ENCODE measurements at places on chromosomes 5 and 9.

DNA sequence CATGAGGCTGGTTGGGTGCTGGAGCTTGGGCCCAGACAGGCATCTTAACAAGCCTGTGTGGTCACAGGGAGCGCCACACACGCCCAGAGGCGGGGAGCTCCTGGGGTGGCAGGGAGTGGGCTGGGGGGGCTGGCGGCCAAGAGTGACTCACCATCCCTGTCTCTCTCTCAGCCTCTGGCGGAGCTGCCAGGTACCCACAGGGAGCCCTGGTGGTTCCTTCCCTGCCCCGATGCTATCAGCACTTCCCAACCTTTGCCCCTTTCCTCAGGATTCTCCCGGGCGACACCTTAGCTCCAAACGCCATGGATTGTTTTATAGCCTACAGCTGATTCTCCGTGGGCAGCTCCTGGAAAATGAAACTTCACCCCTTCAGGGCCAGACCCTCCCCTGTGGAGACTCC lies 5.5 kb downstream of the SLC9A3 start:
- DNase-seq: no peak

DNA sequence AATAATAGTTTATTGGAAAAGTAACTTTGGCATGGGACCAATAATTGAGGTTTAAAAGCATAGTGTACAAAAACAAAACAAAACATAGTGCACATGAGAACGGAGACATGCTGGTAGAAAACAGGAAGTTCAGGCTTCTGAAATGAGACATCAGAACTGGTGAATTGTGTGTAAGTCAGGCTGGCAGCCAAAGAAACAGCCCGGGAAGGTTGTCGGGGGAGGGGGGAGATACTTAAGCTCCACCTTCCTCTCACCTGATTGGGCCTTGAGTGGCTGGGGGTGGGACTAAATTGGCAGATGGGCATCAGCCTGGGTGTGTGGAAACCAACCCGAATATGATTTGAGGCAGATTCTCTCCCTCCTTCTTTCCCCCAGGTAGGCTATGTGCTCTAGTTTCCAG lies 256.3 kb downstream of the SMARCA2 start:
- no peak for DNase-seq

GRCh38 chr5:133906303-133906702 lies 62.1 kb downstream of the C5orf15 start:
- DNase-seq: no peak

- DNase-seq: no peak
These were observed 108.1 kb downstream of the SGCD start for GRCh38 chr5:156435101-156435500.

GRCh38 chr9:11023201-11023600 lies 410.4 kb upstream of the PTPRD start:
- DNase-seq: no peak

DNA sequence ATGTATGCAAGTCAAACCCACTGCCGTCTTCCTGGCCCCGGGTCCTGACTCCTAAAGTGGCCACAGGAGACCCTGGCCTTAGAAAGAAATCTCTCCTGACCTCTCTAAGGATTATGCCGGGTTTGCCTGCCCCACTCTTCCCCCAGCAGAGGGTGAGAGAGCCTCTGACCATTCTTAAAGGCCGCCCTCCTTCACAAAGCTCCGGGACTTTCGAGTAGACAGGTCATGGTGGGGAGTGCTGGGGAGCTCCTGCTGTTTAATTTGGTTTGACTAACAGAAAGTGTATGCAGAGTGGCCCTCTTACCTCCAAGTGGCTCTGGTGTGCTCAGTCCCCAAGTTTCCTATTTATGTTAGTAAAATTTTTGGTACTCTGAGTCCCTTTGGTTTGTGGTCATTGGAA lies 111.8 kb downstream of the LRRC70 start:
- DNase-seq: no peak

DNA sequence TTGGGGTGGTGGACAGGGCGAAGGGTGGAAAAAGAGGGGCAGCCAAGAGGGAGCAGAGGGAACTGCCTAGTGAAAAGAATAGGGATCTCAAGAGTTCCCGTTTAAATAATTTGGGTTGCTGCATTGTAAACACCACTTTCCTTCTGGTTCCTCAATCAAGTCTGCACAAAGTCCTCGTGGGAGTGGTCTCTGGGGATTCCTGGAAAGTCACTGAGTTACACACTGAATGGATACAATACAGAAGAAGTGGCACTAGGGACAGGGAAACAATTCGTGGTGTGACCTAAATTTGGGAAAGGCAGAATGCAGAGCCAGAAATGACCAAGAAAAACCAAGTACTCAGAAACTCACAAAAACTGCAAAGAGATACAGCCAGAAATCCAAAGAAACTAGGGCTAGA lies 161.7 kb downstream of the CDK5RAP2 start:
- no peak for DNase-seq

DNA sequence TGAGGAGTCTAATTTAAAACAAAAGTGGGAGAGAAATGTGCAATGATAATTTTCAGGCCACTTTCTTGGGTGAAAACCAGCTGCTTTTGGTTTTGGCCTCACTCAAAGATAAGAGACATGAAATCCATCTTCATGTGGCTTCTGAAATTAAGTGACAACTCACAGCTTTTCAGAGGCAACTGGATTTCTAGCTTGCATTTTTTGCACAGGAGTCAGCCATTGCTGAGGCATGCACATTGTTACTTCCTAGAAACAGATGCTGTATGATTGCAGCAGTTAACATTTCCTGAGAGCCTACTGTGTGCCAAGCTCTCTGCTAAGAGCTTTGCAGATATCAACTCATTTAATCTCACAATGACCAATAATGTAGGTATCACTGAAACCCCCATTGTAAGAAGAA lies 562.6 kb downstream of the NR2F1-AS1 start:
- no peak for DNase-seq

GRCh38 chr5:120936652-120937051 lies 472.6 kb downstream of the PRR16 start:
- no peak for DNase-seq

GRCh38 chr5:84403773-84404172 lies 19.1 kb upstream of the EDIL3 start:
- no peak for DNase-seq

GRCh38 chr9:123776708-123777537 lies 153.0 kb downstream of the DENND1A start:
- no peak for DNase-seq

- no peak for DNase-seq
These were observed 42.7 kb downstream of the GADD45G start for GRCh38 chr9:89647366-89648128.

DNA sequence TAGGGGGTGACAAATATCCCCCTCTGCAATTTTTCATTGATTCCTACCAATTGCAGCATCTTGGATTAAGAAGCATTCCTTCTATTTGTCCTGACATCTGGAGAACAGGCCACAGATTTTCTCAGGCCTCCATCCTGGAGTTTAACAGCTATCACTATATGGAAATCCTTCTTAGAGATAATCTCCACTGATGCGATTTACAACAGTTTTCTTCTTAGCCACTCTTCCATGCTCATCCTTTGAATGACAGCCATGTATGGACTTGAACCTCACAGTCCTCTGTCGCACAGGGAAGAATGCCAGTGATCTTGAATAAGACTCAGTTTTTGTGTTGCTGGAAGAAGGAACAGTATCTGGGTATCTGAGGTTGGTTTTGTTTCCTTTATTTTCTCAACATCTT lies 73.2 kb downstream of the PGM5 start:
- DNase-seq: no peak

- DNase-seq: no peak
These were observed 95.8 kb downstream of the DAPK1 start for GRCh38 chr9:87593359-87593980.

- DNase-seq: no peak
These were observed 111.4 kb downstream of the C9orf50 start for GRCh38 chr9:129509533-129509928.

- DNase-seq: no peak
These were observed 428.8 kb upstream of the CLINT1 start for GRCh38 chr5:158287643-158288271.

DNA sequence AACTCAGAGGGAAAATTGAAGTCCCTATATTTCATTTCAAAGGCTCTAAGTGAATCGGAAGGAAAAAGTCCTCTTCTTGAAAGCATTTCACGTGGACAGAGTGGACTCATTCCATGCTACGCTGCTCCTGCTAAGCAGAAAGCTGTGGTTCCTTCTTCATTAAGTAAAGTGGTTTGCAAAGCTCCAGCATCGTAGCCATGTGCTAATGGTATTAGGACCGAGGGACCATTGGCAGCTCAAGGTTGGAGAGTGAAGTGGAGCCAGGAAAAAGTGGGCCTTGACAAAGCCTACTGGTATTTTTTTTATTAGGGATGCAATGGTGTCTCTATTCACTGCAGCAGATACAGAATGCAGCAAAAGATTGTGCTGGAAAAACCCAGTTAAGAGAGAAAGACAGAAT lies 16.4 kb upstream of the SEMA4D start:
- no peak for DNase-seq

- no peak for DNase-seq
These were observed 50.8 kb downstream of the WDR36 start for GRCh38 chr5:111142932-111143331.

GRCh38 chr5:32445287-32445758 lies 783 bp upstream of the ZFR start:
- DNase-seq: no peak

- peak; percentile 73 for DNase-seq
These were observed 13.3 kb upstream of the GPX8 start for GRCh38 chr5:55146543-55147151.

GRCh38 chr9:136529516-136530460 lies 16.1 kb downstream of the NOTCH1 start:
- DNase-seq: no peak

- DNase-seq: no peak
These were observed 58.5 kb upstream of the UBAC1 start for GRCh38 chr9:136019681-136020060.

DNA sequence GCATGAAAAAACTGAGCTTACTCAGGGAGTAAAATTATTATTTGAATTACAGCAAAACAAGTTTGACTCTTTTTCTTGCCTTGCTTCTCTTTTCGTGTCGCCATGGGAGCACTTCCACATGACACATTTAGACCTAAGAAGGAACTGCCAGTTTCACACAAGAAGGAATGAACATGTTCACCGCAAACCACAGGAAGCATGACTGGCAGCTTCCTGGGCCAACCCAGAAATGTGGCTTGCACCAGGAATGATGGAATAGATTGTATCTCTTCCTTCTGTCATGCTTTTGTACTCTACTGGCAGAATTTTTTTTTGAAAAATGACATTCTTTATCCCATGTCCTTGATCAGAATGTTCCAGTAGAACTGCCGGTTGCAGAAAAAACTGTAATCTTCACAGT lies 32.9 kb upstream of the MAN2A1 start:
- no peak for DNase-seq

GRCh38 chr9:137970098-137970497 lies 92.5 kb downstream of the CACNA1B start:
- DNase-seq: no peak

GRCh38 chr9:15299374-15299939 lies 7.6 kb downstream of the TTC39B start:
- peak; percentile 50 for DNase-seq

DNA sequence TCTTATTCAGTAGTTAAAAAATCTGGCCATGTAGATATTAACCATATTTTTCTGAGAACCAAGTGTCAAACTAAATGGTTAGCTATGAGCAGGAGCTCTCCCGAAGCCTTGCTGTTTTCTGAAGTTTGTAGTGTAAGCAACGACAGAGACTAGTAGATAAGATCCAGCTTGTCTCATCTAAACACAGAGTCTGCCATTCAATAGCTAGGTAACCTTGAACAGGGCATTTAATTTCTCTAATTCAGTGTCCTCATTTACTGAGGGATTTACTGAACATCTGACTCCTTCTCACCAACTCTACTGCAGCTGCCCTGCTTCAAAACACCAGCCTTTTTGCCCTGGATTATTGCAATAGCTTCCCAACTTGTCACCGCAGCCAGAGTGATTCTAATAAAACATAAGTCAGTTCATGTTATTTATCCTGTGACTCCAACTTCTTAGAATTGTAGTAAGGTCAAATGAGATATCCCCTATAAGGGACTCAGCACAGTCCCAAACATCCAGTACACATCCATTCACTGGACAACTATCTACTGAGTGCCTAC lies 337.0 kb downstream of the PLK2 start:
- DNase-seq: no peak

- no peak for DNase-seq
These were observed 8.9 kb downstream of the SMAD5 start for GRCh38 chr5:136141561-136141960.

DNA sequence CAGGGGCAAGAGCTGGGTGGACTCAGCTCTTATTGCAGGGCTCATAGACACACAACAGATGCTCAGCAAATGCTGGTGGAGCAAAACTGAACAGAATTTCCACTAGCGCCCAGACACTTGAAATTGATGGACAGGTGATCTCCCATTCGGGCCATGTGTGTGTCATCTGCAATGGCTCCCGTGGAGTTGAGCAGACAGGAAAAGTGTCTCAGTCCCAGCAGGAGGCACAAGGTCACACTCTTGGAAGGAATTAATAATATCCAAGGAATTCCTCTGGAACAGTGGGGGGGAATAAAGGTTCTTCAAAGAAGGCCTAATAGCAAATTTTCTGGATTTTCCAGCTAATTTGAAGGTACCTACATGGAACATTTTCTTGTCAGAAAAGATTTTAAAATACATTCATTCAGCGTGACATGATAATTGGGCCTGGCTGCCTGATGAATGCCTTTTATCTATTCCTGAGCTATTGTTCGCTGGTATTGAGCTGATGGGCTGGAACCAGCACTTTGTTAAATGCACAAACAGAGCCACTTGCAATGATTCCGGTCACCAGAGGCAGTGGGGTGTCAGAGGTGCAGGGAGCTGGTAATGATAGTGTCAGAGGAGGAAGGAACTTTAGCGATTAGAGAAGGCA lies 31.5 kb upstream of the ALDH1B1 start:
- DNase-seq: no peak

GRCh38 chr9:89811356-89811755 lies 206.5 kb downstream of the GADD45G start:
- no peak for DNase-seq

DNA sequence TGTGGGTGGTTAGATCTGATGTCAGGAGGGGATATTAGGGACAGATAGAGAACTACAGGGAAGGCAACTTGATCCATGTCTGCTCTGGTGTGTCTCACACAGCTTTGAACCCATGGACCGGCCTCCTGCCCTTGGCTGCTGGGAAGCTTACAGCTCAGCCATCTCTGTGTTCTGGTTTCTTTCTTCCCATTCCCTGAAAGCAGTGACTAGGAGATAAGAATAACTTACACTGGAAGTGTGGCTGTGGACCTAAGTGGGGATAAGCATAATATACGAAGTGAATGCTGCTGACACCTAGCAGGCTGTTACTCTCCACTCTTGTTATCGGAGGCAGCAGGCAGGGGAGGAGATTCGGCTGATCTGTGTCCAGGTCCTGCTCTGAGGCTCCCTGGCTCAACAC lies 282.3 kb upstream of the TUT7 start:
- DNase-seq: no peak

DNA sequence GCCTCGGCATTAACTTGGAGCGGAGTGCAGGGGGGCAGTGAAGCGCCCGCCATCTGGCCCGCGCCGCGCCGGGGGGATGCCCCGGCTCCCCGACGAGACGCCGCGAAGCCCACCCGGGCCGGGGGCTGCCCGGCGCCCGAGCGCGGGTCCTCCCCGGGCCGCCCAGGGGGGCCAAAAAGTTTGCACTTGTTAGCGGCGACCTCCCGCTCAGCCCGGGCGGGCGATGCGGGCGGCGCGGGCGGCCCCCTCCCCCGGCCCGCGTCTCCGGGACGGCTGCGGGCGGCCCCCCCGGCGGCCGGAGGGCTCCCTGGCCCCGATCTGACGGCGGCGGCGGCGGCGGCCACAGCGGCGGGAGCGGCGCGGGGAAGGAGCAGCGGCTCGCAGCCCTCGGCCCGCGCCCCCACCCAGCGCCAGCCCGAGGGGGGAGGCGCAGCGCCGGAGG lies at the start of gene NTNG2:
Gene NTNG2, plus strand, starts transcription at position 316 of the 442 bp plus-strand sequence. CDS start 4,774 bp downstream, outside the sequence.
- no peak for DNase-seq

All from stimulated activated CD4-positive, alpha-beta T cell treated with anti-CD3 and anti-CD28 coated beads, TNF-alpha, amount 100 ng/mL, for 4 hours (primary cell).